ENCODE measurements at places on chromosomes 1 and 21. TPM values are rescaled to one million over a fixed set of nuclear protein-coding genes. Genes with fewer than 3 reads are reported as not detected.

DNA sequence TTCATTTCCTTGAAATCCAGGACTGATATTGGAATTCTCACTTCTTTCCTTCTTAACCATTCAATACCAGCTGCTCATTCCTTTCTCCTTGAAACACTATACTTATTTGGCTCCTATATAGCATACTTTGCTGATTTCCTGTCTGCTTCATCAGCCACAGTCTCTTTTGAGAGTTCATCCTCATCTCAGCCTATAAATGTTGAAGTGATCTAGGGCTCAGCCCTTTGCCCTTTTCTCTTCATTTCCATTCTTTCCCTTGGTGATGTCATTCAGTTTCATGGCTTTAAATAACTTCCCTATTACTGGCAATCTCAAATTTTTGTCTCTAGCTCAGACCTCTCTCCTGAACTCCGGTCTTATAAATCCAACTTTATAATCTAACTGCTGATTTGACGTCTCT, 24.1 kb upstream of the RABGAP1L start:
- DNase-seq, result no peak

- no peak for DNase-seq
These were observed 51.0 kb downstream of the ECE1 start for GRCh38 chr1:21239221-21239620.

LAD1 gene
- total RNA-seq, result 8.2 TPM

DNA sequence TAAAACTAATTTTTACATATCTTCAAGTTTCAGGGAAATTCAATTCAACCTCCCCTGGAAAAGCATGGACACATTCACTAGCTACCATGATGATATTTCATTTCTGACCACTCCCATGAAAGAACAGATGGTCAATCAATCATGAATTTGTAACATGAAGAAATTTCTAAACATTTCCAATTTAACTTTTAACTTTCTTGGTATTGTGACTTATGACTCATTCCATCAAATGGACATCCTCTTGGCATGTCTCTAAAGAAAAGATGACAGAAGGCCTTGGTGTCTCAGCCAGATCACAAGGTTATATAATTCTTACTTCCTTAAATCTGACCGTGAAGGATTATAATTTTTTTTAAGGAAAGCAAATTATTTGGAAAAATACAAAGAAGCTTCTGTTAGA, 10.5 kb upstream of the MCOLN3 start:
- no peak for DNase-seq

DNA sequence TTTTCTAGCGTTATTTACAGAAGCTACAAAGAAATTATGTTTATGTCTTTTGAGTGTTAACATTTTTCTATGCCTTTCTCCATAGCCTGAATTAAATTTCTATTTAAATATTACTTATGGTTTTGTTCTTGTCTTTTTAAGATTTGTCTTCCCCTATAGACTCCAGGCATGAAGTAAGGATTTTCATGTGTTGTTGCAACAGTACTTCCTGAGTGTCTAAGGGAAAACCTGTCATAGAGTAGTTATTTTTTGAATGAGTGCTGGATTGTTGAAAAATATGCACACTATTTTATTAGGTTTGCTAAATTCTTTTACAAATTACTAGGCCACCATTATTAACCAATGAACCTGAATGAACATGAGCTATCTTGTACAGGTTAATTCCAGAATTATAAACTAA, 27.1 kb downstream of the SAMSN1 start:
- DNase-seq, result no peak

GRCh38 chr1:65572701-65573421, 152.4 kb downstream of the LEPR start:
- no peak for DNase-seq

PRRX1 gene
- 7.9 TPM for total RNA-seq

- DNase-seq, result peak; percentile 30
These were observed 20.8 kb upstream of the COG2 start for GRCh38 chr1:230621324-230622030.

C8A gene
- total RNA-seq, result not detected

DNA sequence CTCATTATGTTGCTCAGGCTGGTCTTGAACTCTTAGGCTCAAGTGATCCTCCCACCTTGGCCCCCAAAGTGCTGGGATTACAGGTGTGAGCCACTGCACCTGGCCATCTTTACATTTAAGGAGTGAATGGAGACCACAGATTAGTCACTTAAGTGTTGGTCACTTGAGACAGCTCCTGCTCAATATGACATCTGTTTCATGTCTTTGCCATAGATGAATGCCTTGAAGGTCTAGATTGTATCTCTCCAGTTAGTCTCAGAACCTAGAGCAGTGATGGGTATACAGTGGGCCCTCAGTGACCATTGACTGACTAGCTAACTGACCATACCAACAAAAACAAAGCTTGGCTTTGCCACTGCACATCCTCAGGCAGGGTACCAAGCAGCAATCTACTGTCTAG, 15.3 kb downstream of the BCL9 start:
- DNase-seq, result no peak

All from umbilical cord (tissue), 2 donors.